Naive B cell (primary cell): ENCODE measurements at places on chromosomes 16 and 17. TPM values are rescaled to one million over a fixed set of nuclear protein-coding genes. Genes with fewer than 3 reads are reported as not detected.

MYL4 gene
- polyA plus RNA-seq = 0.55 TPM

HBA1 gene
- 78.4 TPM for polyA plus RNA-seq

PRR14 gene
- 19.2 TPM for polyA plus RNA-seq

KIF18B gene
- not detected for polyA plus RNA-seq

KRT34 gene
- polyA plus RNA-seq = not detected

ZNF469 gene
- 0.08 TPM for polyA plus RNA-seq
